ENCODE measurements at places on chromosomes 4 and X. TPM values are rescaled to one million over a fixed set of nuclear protein-coding genes. Genes with fewer than 3 reads are reported as not detected.

TBX22 gene
- not detected for total RNA-seq

PLAC1 gene
- not detected for total RNA-seq

SSX1 gene
- total RNA-seq: not detected

TEX13D gene
- not detected for total RNA-seq

ESX1 gene
- not detected for total RNA-seq

BEX2 gene
- 59.3 TPM for total RNA-seq

USP17L27 gene
- not detected for total RNA-seq

NEUROG2 gene
- total RNA-seq: not detected

USP17L24 gene
- not detected for total RNA-seq

C4orf50 gene
- total RNA-seq: 0.27 TPM

PDCL2 gene
- total RNA-seq: not detected

Measured in CD8-positive, alpha-beta T cell (primary cell).